ENCODE measurements at places on chromosomes 12 and 14. TPM values are rescaled to one million over a fixed set of nuclear protein-coding genes. Genes with fewer than 3 reads are reported as not detected.

- no peak for DNase-seq
These were observed 112.4 kb upstream of the MAX start for GRCh38 chr14:65214741-65215140.

- DNase-seq, result no peak
These were observed 96.7 kb downstream of the TSPAN9 start for GRCh38 chr12:3173912-3174311.

DNA sequence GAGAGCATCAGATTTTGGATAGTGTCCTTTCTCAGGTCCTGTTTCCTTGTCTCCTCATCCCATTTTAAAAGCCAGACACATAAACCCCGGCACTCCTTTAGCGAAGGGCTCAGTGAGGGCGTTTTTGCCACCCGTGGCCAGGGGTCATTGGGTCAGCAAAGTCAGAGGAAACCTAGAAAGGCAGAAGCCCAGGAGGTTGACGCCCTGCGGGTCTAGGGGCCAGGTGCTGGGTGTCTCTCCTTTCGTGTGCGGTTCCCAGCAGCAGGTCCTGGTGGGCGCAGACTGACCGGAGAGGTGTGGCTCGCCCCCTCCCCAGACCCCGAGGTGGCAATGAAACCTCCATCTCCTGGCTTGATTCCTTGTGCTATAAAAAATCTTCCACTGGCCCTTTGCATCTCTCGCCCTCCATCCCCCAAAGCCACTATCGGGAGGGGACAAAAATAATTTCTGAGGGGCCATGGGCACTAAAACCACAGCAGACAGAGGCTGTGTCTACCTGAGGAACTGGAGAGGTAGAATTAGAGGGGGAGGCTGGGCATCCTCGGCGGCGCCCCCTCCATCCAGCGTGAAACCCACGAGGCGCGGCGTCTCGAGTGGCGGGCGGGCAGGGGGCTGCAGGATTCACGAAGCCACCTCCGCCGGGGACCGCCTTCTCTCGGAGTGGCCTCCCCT, 858 bp upstream of the FRMD6 start:
- no peak for DNase-seq

PZP gene
- polyA plus RNA-seq, result 2.5 TPM

GRCh38 chr14:50364792-50365191, 31.9 kb downstream of the CDKL1 start:
- DNase-seq, result no peak

GRCh38 chr12:127785540-127785939, 481.4 kb upstream of the TMEM132C start:
- DNase-seq, result no peak

SCNN1A gene
- polyA plus RNA-seq, result 4.1 TPM

DNA sequence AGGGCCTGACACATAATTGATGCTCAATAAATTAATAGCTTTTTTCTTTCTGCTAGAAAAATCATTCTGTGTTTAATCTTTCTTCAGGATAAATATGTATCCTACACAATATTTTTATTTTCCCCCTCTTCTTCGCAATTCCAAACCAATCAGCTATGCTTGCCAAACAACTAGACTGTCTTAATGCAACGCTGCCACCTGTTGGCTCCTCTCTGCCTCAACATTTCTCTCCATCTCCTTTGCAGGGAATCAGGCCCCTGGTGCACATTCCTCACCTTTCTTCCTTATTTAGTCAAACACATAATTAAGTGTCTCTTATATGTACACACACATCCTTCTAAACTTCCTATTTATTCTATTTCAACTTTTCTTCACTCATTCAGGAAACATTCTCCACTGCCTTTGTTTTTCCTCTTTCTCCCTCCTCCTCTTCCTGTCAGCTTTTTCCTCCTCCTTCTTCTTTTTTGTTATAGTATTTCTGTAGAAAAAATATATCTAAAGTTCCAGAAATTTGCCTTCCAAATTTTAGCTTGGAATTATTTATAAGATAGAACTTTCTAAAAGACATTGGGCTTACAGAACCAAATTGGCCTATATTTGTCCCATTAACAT, 406.0 kb downstream of the PRKD1 start:
- DNase-seq, result no peak

DNA sequence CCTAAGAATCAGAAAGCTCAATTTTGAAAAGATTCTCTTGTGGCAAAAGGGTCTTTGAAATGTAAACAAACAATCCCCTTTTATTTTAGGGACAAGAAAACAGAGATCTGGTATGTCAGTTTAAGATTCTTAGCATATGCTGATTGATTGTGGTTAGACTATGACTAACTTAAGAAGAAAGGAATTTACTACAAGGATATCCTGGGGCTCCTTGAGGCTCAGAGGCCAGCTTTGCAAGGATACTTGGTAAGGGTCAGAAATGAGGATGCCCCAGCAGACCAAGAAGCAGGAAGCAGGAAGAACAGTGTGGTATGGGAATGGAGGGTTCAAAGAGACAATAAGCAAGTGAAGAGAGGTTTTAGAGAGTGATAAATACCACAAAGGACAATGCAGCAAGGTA, 474.6 kb downstream of the ETNK1 start:
- no peak for DNase-seq

Data from left lung (tissue), 14 donors.